Stimulated activated CD4-positive, alpha-beta T cell treated with anti-CD3 and anti-CD28 coated beads, Interleukin-4, amount 100 ng/mL, for 48 hours (primary cell): ENCODE measurements at places on chromosomes 2 and 18.

DNA sequence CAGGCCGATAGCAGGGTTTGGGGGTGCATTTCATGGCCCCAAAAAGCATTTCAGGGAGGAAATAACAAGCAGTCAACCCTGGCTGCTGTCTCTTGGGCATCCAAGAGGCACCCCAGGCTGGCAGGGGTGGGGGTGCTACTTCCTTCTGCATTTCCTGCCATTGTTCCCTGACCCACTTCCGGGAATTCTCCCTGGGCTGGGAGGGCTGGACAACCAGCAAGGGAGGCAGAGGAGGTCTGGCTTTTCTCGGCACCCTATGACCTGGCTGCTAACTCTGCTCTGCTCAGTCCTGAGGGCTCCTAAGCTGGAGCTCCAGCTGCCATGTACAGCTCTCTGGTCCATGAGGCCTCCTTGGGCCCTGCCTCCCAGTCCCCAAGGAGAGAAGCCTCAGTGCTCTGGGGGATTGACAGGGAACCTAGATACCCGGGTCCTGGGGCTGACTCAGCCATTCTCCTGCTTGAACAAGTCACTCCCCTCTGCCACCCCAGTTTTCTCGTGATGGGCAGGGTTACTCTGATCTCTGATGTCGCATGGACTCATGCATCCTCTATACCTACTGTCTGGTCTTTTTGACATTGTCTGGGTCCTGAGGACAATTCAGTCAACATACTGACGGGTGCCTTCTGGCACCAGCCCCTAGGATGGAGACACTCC, 47.2 kb downstream of the DYSF start:
- no peak for DNase-seq

DNA sequence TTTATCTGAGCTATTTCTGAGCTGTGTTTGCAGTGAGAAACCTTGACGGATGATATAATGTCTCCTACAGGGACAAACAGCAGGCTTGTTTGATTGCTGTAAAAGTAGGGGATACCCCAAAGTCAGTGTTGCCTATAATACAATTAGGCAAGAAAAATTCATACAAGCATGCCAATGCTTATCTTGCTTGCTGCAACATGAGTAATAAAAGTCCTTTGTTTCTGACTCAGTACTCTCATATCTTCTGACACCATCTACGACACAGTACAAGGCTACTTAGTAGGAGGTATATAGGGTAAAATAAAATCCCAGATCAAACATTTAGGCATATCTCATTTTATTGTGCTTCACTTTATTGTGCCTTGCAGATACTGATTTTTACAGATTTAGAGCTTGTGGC, 33.0 kb downstream of the ERBB4 start:
- DNase-seq = no peak

DNA sequence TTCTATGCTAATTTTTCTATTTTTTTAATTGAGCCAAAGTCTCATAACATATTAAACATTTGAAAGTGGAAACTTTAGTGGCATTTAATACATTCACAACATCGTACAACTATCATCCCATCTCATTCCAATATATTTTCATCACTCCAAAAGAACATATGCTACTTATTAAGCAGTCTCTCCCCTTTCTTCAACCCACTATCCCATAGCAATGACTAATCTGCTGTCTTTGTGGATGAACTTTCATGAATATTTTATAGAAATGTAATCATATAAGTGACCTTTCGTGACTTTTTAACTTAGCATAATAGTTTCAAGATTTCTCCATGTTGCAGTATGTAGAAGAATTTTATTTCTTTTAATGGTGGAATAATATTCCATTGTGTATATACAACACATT, 90.3 kb downstream of the CCDC178 start:
- no peak for DNase-seq

GRCh38 chr2:130796290-130796689, 40.4 kb upstream of the ARHGEF4 start:
- DNase-seq = no peak

DNA sequence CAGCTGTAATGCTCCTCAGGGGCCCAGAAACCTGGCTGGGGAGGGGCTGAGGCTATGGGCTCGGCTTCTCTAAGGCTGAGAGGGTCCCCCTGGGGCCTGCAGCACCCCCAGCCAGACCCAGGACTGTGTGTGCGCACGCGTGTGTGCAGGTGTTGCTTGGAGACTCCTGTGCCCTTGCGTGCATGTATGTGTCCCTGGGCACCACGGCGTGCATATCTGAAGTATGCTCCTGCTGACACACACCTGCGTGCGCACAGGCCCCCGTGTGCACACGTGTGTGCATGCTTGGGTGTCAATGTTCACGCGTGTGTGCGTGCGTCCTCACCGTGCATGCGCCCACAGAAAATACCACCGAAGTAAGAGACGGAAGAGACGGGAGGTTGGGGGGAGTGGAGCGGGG, 14.9 kb upstream of the ECEL1 start:
- DNase-seq = no peak

DNA sequence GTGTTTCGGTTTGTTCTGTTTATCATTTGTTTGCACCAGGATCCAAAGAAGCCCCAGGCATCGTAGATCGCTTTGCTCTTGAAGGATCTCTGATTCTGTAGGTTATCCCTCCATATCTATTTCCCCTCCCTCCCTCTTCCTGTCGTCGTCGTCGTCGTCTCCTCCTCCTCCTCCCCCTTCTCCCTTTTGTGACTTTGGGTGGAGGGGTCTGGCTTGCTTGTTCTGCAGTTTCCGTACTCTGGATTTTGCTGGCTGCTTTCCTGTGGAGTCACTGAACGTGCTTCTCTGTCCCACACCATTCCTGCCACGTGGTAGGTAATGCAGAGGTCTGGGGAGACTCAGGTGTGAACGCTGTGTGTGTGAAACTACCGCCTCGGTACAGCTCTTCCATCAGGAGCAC, 225.0 kb downstream of the LDLRAD4 start:
- no peak for DNase-seq

- no peak for DNase-seq
Observed at GRCh38 chr2:176159663-176160250, 2.6 kb downstream of the HOXD3 start.

- DNase-seq = no peak
Observed at GRCh38 chr18:27600245-27600644, 415.1 kb upstream of the CHST9 start.

- peak; percentile 48 for DNase-seq
Observed at GRCh38 chr2:203328760-203329540, 756 bp downstream of the ABI2 start.

DNA sequence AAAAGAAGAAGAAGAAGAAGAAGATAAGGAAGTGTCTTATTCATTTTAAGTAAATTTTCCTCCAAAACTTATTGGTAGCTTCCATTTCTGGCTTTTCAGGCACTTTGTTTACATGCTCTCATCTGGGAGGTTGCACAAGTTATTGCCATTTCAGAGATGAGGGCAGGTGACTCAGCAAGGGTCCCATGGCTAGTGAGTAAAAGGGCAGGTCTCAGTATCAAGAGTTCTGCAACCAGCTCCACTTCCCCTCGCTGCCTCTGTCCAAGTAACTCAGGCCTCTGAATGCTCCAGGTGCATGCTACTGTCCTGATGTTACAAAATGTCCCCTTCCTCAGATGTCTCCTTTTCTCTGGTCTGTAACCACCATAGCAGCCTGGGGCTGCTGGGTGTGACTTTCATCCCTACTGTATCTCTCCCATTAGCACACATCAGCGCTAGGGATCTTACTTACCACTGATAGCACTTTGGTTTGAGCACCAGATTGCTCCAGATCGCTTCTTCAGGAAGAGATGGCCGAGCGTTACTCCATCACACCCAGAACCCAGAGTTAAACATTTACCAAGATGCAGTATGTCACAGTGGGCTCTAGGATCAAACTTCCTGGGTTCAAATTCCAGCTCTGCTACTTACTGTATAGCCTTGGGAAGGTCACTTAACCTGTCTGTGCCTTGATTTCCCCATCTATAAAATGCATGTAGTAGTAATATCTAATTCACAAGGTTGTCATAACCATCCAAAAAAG, 57.4 kb upstream of the LAPTM4A start:
- no peak for DNase-seq

DNA sequence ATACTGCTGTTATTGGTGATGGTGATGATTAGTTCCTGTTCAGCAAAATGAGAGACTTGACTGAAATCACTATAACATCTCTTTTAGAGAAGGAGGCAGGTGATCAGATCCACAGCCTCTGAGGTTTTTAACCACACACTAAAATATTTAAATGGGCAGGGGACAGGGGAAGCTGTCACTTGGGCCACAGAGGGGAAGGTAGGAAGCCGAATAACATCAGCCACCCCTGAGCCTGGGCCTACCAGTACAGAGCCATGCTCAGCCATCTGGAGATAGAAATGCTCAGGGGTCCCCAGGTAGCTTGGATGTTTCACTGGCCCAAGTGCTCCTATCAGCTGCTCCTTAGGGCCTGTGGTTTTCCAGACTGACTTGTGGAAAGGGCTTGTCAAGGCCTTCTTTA, 122.3 kb downstream of the MRO start:
- no peak for DNase-seq

- no peak for DNase-seq
Observed at GRCh38 chr2:147382322-147382948, 462.4 kb upstream of the ACVR2A start.

DNA sequence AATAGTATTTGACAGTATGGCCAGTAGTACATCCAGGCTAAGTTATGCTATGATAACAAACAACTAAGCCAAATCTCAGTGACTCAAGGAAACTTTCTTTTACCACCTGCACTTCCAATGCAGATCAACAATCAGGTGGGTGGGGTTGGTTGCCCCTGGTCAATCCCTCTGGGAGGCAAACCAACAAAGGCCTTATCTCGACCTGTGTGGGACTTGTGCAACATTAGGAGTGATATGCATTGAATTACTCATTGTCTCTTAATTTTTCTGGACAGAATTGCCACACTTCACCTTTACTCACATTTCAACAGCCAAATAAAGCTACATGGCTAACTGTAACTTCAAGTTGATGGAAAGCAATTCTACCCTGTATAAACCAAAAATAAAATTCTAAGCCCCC, 1049.3 kb upstream of the CDH2 start:
- DNase-seq = no peak

DNA sequence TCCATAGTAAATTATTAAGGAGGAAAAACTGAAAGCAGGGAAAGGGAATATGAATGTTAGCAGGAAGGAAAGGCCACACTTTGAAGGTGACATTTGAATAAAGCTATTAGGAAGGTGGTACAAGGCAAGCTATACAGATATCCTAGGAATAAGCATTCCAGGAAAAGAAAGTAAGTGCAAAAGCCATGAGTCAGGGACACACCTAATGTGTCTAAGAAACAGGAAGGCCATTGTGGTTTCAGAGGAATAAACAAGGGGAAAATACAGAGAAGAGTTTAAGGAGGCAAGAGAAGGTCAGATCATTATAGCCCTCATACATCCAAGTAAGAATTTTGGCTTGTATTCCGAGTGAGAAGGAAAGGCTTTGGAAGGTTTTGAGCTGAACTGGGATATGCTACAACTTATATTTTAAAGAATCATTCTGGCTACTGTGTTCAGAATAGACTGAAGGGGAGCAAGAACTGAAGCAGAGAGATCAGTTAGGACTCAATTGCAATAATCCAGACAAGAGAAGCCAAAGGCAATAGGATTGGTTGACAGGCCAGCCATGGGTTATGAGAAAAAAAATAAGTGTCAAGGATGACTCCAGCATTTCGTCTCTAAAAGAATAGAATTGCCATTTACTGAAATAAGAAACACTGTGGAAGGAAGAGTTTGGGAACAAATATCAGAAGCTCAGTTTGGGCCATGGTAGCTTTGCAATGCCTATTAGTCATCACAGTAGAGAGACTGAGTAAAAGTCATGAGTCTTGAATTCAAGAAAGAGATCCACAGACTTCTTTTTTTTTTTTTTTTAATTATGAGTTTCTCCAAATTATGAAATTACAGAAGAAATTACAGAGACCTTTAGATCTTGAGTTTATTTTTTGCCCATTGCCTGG, 11.3 kb downstream of the RAD51AP2 start:
- DNase-seq = no peak

DNA sequence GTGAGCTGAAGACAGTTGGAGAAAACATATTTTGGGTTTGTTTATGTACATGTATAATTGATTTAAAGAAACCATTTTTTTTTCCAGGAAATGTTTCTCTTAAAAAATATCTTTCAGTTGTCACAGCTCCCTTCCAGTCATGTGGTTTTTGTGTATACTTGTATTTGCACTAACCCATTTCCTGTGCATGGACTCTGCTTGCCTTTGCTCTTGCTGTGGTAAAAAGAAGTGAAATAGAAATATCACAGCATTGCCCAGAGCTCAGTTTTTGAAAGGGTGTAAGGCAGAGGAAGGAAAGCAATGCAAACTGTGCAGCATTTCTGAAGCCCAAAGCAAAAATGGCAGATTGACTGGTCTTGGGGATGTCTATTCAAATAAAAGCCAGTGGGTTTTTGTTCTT, 10.4 kb upstream of the DOCK10 start:
- DNase-seq = no peak

DNA sequence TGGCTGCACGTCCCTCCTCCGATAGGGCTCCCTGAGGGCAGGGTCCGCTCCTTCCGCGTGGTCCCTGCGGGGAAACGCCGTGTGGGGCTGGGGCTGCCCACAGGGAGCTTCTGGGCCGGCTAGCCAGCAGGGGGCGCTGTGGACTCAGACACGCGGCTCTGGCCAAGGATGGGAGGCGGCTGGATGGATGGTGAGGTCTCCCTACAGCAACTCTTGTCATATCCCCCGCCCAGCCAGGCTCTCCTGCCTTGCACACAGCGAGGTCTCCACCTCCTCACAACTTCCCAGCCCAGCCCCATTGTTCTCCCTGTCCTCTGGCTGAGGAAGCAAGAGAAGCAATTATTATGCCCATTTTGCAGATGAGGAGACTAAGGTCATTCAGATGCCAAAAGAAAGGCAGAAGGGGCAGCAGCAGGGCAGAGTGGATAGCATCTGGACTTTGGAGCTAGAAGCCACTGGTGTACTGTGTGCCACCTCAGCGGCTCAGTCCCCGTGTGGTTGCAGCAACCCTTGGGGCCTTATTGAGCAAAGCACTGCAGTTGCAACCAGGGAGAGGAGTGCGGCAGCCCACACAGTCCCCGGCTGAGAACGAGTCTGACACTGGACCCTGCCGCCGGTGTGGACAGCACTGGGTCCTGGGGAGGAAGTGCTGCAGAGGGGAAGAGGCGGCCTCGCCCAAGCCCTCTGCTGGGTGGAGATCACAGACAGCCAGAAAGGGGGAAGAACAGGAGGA, 99.0 kb downstream of the ZFP36L2 start:
- peak; percentile 90 for DNase-seq

DNA sequence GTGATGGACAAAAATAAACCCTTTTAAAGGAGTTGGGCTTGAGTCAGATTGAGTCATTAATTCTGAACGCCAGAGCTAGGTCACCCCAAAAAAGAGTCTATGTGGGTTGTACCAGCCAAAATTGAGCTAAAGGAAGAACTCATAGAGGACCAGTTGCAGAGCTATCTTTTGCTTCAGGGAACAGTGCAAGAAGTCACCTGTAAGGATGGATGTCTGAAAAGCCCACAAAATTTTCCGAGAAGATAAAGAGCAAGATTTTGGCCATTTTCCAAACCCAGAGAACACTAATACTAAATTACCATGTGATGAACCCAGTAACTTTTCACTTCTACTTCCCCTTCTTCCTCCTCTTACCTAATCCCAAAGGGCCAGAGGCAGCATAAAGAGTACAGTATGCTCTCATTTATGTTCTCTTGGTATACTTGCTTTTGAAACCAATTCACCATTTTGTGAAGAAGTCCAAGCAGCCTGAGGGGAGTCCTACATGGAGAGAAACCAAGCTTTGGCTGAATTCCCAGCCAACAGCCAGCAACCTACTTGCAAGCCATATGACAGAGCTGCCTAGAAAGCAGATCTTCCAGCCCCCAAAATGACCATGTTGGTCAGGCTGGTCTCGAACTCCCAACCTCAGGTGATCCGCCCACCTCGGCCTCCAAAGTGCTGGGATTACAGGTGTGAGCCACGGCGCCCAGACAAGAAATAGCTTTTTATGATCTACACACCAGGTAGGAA, 551.7 kb downstream of the SATB2 start:
- DNase-seq = no peak
